ENCODE measurements at places on chromosomes 3 and 15.
A peak's percentile ranks its signal among the peaks of the same experiment; 100 is the strongest.

- no peak for DNase-seq
These were observed 228.7 kb upstream of the ZNF385D start for GRCh38 chr3:21979706-21980105.

GRCh38 chr3:14267976-14268375, 89.4 kb downstream of the LSM3 start:
- DNase-seq, result no peak

DNA sequence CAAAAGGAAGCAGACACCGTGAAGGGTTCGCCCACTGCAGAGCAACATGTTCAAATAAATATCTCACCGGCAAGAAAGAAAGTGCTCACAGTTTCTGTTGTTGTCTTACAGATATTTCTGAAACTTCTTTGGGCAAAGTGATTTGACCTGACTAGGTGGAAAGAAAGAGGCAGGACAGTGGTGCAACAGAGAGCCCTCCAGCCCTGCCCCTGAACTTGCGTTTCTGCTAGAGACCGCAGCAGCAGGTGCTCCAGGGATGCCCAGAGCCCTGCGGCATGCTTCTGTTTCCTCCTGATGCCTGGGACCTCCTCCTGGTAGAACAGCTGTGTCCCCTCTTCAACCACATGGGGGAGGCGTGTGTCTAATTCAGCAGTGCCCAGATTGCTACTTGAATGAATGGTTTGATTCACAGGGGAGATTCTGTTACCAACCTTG, 123.4 kb downstream of the ATP10A start:
- peak; percentile 29 for DNase-seq

GRCh38 chr3:185813205-185813604, 11.6 kb downstream of the IGF2BP2 start:
- no peak for DNase-seq

DNA sequence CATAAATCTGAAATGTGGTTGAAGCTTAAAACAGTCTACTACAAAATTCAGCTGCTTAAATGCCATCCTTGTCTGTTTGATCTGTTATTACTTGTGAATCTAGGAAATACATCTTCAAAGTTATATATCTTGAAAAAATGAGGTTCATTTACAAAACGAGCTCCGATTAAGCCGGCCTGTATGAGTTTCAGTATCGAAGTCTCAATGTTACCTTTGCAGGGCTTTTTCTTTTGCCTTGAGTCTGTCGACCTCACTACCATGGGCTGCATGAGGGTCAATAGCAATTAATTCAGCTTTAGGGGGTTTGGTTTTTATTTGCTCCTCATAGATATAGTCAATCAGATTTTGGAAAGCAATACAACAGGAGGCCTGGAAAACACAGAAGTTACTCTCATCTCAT, 23.2 kb downstream of the ERICH6 start:
- no peak for DNase-seq

- peak; percentile 81 for DNase-seq
These were observed 43.2 kb downstream of the ARHGEF3 start for GRCh38 chr3:56758539-56758981.

DNA sequence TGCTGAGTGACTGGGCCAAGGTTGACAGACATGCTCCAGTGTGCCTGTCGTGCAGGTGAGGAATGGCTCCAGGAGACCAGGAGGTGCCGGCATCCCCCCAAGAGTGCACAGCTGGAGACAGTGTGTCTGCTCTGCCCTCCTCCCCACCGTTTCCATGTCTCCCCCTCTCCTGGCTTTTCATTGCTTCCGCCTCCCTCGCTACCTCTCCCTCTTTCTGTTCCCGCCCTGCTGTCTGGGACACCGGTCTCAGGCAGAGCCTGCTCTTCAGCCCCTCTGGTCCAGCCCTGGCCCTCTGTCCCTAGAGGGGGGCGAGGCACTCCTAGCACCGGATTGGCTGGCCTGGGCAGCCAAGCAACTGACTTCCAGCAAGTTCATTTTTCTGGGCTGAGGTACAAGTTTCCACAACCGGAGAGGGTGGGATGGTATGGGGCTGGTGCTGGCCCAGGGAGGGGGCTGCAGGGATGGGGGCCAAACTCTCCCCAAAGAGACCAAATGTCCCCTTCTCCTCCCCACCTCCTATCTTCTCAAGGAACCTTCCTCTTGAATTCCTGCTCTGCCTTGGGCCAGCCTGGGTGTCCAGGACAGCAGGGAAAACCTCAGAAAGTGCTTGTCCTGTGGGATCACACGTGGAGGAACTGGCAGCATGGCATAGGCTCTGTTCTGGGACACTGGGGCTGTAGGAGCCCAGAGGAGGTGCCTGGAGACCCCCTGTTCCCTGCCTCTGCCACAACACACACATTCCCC, 32.6 kb downstream of the PRKCD start:
- no peak for DNase-seq

GRCh38 chr3:47057212-47057671, 77.8 kb downstream of the NBEAL2 start:
- peak; percentile 83 for DNase-seq

- DNase-seq, result no peak
These were observed 6.5 kb downstream of the NT5DC2 start for GRCh38 chr3:52527039-52527731.

DNA sequence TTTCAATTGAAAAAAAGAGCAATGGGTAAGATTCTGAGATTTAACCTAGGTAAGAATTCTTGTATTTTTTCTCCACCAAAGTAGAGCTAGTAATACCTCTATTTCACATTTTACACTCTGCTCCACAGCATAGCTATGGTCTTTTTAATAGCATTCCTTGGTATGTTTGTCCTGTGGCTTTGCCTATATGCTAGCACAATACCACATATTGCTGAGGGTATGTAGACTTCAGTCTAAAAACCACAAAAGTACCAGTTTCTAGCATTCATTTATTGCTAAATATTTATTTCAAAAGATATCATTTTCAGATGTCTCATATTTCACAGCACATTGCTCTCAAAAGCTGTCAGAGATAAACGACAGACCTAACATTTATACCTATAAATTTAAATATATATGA, 18.2 kb upstream of the EOGT start:
- no peak for DNase-seq

- DNase-seq, result no peak
These were observed 62.1 kb upstream of the FAM3D start for GRCh38 chr3:58728723-58729122.

DNA sequence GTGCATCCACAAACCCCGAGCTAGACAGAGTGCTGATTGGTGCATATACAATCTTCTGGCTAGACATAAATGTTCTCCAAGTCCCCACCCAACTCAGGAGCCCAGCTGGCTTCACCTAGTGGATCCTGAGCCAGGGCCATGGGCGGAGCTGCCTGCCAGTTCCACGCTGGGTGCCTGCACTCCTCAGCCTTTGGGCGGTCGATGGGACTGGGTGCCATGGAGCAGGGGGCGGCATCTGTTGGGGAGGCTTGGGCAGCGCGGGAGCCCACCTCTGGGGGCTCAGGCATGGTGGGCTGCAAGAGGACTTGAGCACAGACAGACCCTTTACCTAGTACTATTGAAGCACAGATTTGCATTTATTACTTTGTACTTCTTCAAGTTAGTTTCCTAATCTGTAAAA, 57.5 kb downstream of the ZPLD1 start:
- DNase-seq, result no peak

DNA sequence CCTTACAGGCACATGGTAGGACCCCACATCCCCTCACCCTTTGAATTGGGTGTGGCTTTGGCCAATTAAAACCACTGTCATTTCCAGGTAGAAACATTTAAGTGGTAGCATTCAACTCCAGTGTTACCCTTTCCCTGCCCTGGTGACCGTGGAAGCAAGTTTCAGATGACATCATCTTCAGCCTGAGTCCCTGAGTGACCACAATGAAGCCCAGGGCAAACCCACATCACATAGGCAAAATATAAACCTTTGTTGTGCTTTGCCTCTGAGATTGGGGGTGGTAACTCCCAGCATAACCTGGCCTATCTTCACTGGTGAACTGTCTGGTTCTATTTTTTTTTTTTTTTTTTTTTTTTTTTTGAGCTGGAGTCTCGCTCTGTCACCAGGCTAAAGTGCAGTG, 404.0 kb upstream of the WNT5A start:
- DNase-seq, result no peak

DNA sequence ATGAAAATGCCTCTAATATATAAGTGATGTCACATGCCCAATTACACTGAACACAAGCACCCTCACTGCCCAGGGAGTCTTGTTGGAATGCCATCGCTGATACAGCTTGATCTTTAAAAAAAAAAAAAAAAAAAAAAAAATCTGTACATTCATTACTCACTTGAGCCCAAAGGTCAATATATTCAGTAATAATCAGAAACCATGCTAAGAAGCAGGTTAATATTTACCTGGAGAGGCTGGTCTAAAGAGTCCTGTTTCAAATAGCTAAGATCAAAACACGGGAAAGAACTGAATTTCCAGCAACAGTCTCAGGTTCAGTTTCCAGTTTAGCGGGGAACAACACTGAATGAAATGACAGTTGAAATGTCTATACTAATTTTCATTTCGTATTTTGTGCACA, 109.9 kb downstream of the UACA start:
- no peak for DNase-seq

DNA sequence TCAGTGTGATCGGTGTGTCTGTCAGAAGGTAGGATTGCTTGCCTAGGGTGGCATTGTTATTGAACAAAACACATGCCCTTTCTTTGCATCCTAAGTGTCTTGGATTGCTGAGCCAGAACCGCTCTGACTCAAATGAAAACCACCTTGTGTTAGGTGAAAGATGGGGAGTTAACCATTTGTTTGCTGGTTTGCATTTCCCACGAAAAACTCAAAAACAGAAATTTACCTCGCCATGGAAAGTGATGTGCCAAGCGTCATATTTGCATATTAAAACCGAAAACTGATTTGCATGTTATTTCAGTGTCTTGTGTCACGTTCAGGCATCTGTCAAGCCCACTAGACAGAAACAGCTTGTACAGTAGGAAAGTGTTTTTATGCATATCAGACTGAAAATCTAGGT, 474.6 kb upstream of the TPRG1 start:
- no peak for DNase-seq

- DNase-seq, result no peak
These were observed 1.9 kb downstream of the ADPGK start for GRCh38 chr15:72781631-72782030.

- DNase-seq, result no peak
These were observed 155.8 kb downstream of the NR1D2 start for GRCh38 chr3:24100696-24101402.

DNA sequence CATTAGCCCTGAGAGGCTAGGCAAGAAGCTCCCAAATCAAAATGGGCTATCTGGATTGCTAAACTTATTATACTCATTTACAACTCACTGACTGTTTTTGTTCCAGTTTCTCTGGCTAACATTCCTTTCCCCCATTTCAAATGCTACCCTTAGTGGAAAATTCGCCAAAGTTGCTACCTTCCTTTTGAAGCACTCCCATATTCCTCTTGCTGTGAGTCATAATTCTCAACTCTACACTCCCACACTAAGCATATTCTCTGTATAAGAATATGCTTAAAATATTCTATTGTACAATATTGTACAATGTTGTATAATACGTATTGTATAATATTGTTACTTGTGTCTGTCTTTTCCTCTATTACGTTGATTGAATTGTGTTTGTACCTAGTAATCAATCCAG, 398.6 kb downstream of the PYDC2 start:
- DNase-seq, result no peak

Data from CD4-positive, alpha-beta T cell treated with Interleukin-2 at 100 ng/mL for 4 hours (primary cell).